ENCODE measurements at places on chromosomes 6 and 20. TPM values are rescaled to one million over a fixed set of nuclear protein-coding genes. Genes with fewer than 3 reads are reported as not detected.

OR2H1 gene
- not detected for total RNA-seq

IYD gene
- not detected for total RNA-seq

HLA-DOA gene
- total RNA-seq: 2.9 TPM

FAM83D gene
- total RNA-seq: 13.4 TPM

BNIP5 gene
- not detected for total RNA-seq

TRERF1 gene
- 14.0 TPM for total RNA-seq

RCAN2 gene
- 0.10 TPM for total RNA-seq

SLC22A7 gene
- total RNA-seq: not detected

RIPK1 gene
- 29.0 TPM for total RNA-seq

FRK gene
- total RNA-seq: 0.02 TPM

LAMA5 gene
- 1.2 TPM for total RNA-seq

ADGRF1 gene
- total RNA-seq: not detected

LIME1 gene
- 290 TPM for total RNA-seq

TREM2 gene
- total RNA-seq: not detected

C6orf136 gene
- 24.2 TPM for total RNA-seq

EYS gene
- total RNA-seq: not detected

WFDC10B gene
- not detected for total RNA-seq

THBS2 gene
- 0.05 TPM for total RNA-seq

RNF144B gene
- total RNA-seq: 2.2 TPM

HTR1E gene
- total RNA-seq: not detected

PAK5 gene
- not detected for total RNA-seq

MPIG6B gene
- total RNA-seq: 0.22 TPM

PRSS35 gene
- total RNA-seq: not detected

FAM217A gene
- total RNA-seq: not detected

APCDD1L gene
- total RNA-seq: not detected

LRP11 gene
- total RNA-seq: 4.9 TPM

FAM120B gene
- total RNA-seq: 27.5 TPM

INSM1 gene
- not detected for total RNA-seq

ZNF311 gene
- 0.50 TPM for total RNA-seq

SLC26A8 gene
- not detected for total RNA-seq

Data from activated naive CD4-positive, alpha-beta T cell treated with anti-CD3 and anti-CD28 coated beads, Interleukin-2, amount 10 ng/mL, durations not matched to agents 5 hours and 36 hours (primary cell).